Stimulated activated CD4-positive, alpha-beta T cell treated with anti-CD3 and anti-CD28 coated beads, TNF-alpha, amount 100 ng/mL, for 24 hours (primary cell): ENCODE measurements at places on chromosomes 3 and 15.

- no peak for DNase-seq
Measured at GRCh38 chr15:59245559-59245958, 38.9 kb downstream of the LDHAL6B start.

DNA sequence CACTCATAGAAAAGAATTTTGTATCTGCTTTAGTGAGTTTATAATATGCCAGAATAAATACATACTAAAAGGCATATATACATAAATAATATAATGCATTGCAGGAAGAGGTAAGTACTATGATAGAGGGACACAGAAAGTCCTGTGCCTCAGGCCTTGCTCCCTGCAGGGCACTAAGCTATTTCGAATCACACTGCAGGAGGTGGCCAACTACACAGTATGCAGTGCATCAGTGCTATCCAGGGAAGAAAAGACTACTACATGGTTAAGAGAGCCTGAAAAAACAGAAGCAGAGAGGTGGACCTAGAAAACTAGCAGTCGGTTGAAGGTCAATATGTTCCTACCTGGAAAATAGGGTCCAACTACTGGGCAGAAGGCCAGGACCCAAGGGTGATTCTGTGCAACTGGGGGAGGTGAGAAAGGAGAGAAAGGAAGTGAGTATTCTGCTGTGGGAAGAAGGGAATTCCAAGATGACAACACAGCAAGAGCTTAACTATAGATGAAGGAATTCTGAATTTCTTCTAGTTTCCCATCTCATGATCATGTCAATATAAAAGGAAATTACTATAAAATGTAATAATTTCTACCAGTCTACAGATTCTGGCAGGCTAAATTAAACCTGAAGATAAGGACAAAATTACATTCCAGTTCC, 218.0 kb downstream of the ZBTB20 start:
- DNase-seq, result no peak

DNA sequence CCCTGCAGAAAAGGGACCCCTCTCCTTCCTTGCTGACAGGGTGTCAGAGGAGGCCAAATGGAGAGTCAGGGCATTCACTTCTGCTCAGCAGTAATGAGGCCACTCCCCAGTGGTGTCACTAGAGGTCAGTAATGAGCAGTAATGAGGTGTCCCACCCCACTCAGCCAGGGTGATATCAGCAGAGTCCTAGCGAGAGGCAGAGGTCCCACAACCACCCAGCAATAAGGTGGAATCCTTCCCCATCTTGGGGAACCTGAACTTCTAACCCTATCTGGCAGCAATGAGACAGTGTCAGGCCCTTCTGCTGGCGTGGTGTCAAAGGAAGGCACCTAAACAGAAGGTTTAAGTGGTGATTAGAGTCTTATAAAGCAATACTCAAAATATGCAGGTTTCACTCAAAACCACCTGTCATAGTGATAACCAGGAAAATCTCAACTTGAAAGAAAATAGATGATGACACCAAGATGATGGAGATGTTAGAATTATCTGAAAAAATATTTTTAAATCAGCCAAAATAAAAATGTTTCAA, 12.9 kb downstream of the OCA2 start:
- peak; percentile 49 for DNase-seq

- DNase-seq, result no peak
Measured at GRCh38 chr3:129056451-129057173, 4.0 kb upstream of the GP9 start.

GRCh38 chr3:104291437-104291851, 1075.3 kb upstream of the ALCAM start:
- DNase-seq, result no peak

GRCh38 chr15:78977091-78977571, 32.3 kb upstream of the CTSH start:
- DNase-seq, result no peak

DNA sequence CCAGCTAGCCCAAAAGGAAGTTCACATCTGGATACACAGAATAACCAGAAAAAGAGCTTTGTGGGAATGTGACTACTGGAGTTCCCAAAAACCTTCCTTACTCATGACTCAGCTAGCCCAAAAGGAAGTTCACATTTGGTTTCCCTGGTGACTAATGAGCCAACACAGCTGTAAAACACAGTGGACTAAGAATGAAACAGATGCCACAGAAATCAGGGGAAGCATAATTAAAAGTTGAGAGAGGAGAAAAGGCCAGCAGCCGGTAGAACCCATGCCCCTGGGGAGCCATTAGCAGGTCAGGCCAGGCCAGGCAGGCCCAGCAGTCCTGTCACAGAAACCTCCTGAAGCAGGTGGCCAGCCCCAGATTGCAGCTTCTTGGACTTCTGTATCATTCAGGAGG, 130.3 kb downstream of the GHSR start:
- no peak for DNase-seq

- DNase-seq, result peak; percentile 31
Measured at GRCh38 chr15:73927003-73927475, 777 bp downstream of the LOXL1 start.

DNA sequence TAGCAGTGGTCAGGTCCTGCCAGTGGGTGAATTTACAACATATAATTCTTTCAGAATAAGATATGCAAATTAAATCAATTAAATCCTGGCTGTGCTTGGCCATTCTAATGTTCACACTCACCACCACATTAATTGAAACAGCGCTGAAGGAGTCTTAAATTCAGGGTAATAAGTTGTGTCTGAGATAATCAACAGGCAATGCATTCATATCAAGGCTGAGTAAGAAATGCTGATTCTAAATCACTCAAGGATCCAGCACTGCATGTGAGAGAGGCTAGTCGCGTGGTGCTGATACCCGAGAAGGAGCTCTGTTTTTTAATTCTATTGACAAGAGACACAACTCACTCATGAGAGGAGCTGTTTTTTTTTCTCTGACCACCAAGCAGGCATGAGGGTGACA, 588.8 kb upstream of the ADAMTS9 start:
- no peak for DNase-seq

GRCh38 chr3:14351617-14352001, 50.8 kb upstream of the SLC6A6 start:
- no peak for DNase-seq

DNA sequence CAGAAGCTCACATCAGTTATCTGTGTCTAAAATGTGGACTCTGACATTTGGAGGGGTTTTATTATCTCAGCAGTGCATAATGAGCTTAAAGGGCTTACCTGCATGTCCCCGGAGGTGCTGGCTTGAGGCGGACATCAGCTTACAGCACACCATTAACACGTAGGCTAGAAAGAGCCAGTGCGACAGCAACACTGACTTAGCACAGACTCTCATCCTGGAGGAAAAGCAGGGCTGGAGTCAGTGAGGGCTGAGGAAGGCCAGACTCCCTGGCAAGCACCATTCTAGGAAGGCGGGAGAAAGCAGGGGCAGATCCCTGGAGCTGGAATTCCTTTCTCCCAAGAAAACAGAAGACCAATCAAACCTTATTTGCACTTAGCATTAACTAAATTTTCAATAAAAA, 51.7 kb downstream of the TAFA4 start:
- DNase-seq, result no peak

DNA sequence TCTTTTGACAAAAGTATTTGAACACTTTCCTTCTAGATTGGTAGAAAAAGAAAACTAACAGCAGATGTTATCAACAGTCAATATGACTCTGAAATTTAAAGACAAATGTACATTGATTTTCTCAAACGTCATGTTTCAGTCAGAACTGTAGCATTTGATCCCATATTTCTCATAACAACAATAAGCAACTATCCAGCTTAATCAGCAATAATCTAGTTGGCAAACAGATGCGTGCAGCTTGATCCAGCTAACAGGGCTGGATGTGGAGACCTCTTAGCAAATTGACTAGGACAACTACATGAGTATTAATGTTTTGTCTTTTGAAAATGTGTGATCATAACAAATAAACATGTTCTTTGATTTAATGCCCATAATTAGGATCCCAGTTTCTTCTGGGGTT, 94.0 kb upstream of the STT3B start:
- DNase-seq, result no peak

- DNase-seq, result no peak
Measured at GRCh38 chr3:168001244-168001643, 94.5 kb downstream of the GOLIM4 start.

DNA sequence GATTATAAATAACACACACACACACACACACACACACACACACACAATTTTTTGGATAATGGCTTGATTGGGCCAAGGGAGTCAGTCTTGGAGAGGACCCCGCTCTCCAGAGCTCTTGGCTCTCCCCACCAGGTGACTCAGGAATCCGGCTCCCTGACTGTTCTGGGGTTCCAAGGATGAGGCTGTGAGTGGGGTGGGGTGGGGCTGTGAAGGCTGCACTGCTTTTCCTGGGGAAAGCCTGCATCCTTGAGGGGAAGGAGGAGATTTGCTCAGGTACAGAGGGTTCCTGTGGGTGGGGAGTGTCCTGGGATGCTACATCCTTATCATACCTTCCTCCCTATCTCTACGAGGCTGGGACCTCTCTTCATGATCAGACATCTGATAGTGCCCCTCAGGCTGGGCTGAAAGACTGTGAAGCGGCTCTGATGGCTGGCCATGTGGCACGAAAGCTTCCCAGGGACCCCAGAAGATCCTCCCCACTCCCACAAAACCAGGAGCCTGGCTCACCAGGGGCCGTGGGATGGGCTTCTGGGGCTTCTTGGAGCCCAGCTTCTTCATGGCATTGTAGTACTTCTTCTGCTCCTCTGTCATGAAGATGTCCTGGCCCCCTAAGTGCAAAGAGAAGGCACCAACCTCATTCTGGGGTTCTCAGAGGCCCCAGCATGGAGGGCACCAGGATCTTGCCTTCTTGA, 59.2 kb downstream of the EXOG start:
- DNase-seq, result no peak

DNA sequence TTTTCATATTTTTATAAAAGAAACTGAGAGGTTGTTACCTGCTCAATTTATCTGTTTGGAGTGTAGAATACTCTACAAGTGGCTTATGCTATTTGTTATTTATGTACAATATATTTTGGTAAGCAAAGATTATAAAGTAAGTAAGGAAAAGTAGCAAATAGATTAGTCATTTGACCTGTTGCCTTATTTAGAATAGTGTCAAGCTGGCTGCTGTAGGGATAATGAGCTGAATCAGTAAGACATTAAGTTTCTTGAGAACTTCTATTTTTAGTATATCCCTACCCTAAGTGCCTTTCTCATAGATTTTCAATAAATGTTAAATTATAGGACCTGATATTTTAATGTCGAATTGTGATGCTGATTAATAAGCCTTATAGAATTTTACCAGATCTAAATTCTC, 37.2 kb downstream of the ECT2 start:
- no peak for DNase-seq

DNA sequence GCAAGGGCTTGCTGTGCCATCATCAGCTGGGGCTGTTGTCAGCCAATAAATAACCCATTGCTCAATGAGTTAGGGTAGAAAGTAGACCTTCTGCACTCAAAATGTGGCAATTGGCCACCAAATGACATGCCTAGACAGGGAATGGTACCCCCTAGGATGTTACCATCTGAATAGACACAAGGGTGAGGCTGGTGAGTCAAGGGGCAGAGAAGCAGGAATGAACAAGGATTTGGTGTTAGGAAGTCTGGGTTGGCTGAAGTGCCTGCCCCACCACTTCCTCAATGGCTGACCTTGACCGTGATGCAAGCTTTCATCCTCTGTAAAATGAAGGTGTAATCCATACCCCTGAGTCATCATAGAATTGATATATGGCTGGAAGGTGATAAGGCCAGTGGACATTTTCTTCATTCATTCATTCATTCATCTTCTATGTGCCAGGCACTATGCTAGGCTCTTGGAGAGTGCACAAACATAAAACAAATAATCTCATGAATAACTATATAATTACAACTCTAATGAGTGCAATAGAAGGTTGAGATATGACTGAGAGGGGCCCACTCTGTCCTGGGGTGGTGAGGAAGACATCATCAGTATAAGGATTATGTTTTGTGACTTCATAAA, 4.4 kb upstream of the CA12 start:
- DNase-seq, result no peak

DNA sequence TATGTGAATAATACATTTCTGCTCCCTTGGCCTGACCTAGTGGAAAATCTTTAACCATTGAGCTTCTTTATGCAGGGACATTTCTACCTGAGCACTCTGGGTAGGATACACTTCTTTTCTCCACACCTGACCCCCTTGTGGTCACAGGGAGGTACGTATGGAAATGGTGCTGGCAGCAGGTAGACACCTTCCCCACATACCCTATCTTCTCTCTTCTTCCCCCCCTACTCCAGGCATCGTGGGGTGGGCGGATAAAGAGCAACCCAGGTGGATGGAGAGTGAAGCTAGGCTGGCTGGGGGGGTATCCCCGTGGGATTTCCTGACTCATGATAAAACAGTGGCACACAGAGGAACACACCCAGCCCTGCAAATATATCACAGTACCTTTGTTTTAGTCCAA, 312.1 kb downstream of the ARRDC4 start:
- DNase-seq, result no peak

- DNase-seq, result no peak
Measured at GRCh38 chr3:141933421-141934300, 57.2 kb downstream of the ATP1B3 start.

GRCh38 chr15:71110405-71111180, 4.7 kb upstream of the THSD4 start:
- DNase-seq, result no peak

GRCh38 chr3:168671091-168671490, 575.4 kb upstream of the GOLIM4 start:
- DNase-seq, result no peak

GRCh38 chr3:43996379-43997301, 245.0 kb upstream of the TOPAZ1 start:
- DNase-seq, result no peak

DNA sequence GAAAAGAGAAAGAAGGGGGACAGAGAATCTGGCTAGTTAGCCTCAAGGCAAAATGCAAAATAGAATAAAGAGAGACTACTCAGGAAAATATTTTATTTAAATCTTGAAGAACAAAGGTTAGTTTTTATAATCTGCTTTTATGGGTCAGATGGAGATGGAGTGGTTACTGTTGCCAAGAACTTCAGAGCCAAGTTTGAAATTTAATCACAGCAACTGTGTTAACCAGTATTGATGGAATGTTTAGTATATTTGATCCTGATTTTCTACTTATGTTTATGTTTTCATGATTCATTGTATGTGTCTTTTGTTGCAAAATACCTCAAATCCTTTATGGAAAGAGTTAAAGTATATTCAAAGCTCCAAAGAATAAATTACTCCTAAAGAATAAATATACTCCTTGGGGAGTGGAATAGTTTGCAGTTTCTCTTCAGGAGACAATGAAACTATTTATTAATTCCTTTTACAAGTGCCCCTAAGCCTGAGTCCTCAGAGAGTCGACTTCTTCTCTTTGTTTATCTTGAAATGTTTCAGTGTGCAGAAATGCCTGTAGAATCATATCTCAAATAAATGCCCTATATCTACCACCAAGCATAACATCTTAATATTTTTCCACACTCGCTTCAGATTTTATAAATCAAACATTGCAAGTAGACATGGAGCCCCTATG, 60.9 kb upstream of the THSD4 start:
- DNase-seq, result no peak

GRCh38 chr3:73094129-73094528, 32.7 kb downstream of the EBLN2 start:
- DNase-seq, result no peak
